ENCODE measurements at places on chromosomes 7 and 10.

DNA sequence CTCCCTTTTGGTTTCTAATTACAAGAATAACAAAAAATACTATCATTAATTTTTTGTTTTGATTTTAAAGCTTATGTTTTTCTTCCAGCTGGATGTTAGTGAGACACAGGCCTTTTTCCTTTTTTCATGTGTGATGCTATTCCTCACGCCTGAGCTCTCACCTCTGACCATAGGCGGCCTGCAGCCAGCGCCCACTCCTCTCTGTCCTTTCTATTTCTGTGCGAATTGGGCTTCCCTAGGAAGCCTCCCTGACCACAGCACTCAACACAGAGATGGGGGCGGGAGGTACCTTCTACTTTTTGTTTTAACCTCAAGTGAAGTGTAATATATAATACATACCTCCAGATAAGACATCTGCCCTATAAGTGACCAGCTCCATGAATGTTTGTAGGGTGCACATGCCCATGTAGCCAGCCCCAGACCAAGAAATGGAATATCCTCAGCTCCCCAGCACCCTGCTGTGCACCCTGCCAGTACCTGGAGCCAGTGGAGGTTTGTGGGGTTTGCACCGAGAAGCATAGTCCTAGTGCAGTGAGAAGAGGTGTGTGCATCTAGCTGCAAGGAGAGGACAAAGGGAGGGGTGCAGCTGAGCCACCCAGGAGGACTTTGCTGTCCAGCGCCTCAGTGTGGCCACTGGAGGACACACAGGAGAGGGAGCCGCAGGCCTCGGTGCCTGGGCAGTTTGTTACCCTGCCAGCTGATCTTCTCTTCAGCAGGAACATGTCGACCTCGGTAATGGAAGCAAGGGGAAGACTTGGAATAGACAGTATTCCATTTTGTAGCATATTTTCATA lies 38.5 kb downstream of the BNIP3 start:
- no peak for DNase-seq

GRCh38 chr10:50798297-50798696 lies 58.6 kb downstream of the ASAH2B start:
- DNase-seq: no peak

- DNase-seq: no peak
Measured at GRCh38 chr7:55520426-55521140, 51.7 kb downstream of the VOPP1 start.

DNA sequence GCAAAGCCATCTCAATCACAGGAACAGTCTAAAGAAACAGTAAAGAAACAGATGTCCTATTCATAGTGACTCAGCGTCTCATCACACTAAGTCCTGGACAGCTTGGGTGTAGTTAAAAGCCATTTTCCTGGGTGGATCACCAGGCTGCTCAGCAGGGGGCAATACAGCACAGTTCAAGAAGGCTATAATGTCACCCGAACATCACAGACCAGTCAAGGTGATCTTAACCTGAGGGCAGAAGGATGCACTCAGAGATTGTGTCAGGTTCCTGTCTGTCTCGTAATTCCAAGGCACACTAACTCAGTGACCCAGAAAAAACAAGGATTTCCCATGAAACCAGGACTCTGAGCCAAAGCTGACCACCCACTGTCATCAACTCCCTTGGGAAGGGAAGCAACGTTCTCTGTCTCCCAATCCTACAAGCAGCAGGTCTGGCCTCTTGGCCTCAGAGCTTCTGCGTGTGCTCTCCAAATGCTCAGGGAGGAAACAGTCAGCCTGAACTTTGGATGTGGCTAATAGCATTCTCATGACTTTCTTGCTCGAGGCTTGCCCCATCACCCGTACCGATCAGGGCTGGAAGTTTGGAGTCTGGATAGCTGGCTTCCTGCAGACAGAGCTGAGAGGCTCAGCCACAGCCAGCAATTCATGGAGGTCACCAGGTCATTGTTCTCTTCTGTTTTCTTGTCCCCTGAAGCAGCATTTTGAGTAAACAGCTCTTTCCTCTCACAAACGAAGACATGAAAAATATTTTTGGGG lies 90.4 kb upstream of the FAM171A1 start:
- DNase-seq: no peak

DNA sequence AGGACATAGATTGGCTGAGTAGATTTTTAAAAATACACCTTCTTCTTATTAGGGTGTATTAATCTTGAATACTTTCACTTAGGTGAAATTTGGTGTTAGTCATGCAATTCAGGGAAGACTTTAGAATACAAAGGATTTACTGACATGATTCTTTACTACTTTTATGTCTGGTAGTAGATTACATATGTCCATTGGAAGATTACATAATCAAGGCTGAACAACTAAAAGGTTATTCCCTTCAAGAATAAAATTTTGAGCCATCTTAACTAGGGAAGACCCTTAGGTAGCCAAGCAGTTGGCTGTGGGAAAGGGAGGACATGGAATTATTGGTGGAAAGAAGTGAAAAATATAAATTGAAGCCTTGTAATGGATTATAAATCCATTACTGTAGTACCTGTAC lies 165.0 kb downstream of the ITGB1 start:
- DNase-seq: no peak

DNA sequence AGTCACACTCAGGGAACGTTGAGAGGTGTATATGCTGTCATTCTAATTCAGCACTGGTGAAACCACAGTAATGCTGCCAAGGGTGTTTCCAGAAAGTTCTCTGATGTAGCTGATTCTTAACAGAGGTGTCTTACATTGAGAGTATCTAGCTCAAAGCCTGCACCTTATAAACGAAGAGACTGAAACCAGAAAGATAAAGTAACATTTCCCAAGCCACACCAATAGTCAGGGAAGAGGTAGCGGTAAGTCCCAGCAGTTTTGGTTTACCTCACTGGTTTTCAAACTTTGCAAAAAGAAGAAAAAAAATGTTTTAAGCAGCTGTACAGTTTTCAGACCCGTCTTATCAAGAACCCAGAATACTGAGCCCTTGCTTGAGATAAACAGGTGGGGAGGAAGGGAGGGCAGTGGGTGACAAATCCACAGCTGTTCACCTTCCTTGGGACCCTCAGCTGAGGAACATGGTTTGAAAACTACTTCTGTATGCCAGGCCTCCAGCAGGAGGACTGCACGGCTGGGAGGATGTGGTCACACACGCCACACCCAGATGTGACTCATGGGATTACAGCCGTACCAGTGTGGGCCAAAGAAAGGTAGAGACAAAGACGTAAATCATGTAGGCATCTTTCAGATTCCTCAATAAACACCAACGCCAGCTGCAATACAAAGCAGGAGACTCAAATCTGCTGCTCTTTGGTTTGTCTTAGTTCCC lies 63.9 kb upstream of the GSDME start:
- DNase-seq: peak; percentile 73

DNA sequence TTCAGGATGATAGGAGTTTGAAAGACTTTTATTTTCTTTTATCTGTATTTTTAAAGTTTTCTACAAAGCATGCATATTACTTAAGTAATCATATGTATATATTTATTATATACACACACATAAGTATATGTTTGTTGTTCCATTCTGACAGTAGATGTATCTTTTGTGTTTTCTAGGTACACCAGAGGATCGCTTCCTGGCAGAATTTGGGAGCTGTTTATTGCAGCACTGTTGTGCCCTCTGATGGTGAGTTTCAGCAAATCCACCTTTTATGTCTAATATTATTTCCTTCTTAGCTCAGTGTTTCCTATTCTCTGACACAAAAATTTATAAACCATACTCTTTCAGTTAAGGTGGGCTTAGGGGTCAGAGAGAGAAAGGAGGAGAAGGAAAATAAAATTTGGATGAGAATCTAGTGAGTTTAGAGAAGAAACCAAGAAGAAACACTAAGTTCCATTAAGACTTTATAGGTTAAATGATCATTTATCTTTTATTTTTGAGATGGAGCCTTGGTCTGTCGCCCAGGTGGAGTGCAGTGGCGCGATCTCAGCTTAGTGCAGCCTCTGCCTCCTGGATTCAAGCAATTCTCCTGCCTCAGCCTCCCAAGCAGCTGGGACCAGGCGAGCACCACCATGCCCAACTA lies 59.2 kb upstream of the OIT3 start:
- DNase-seq: peak; percentile 21

GRCh38 chr7:74455291-74455804 lies 1.6 kb downstream of the GTF2IRD1 start:
- no peak for DNase-seq

- DNase-seq: no peak
Measured at GRCh38 chr7:138705167-138705566, 4.0 kb upstream of the SVOPL start.

DNA sequence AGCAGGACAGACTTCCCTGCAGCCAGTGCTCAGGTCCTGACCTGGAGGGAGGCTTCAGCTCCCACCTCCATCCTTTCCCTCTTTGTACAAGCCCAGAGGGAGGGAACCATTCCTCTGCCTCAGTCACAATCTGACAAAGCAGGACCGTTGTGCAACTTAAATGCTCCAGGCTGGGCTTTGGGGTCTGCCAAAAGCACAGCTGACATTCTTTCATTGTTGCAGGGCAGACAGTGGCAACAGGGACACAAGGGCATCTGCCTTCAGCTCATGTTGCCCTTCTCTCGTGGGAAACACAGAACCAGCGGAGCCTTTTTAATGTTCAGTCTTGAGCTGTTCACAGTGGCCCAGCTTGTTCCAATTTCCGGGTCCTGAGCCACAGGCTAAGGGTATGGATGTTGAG lies 155.7 kb upstream of the TNS3 start:
- DNase-seq: no peak

DNA sequence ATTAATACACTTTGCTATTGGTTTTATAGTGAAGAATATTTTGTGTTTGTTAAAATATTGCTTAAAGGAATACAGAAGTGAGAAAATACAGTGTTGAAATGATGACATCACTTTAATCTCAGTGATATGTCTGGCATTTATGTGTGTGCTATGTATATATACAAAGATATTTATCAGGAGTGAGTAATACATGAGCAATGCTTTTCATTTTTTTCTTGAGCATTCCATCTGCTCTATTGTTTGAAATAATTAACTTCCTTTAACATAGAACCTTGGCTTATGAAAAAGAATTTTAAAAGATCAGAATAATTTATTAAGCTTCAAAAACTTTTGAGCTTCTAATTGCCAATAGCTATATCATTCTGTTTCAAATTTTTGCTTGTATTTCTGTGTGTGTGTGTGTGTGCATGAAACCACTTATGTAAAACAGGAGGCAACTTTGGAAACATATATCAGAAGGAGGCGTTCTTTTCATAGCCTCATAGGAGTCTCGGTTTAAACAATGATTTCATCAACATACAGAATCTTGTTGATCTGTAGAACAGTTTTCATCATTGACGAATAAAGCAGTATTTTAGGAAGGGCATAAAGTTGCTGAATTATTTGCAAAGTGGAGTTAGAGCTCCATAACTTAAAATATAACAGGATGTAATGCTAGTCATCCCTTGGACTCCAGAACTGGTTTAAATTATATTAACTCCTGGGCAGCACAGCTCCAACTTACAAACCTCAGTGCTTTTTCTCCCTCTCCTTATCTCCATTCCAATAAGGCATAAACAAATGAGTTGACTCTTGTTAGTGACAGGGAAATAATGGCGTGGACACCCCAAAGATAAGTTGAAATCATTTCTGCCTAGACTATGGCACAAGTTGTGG lies 228.4 kb upstream of the DGKB start:
- no peak for DNase-seq

DNA sequence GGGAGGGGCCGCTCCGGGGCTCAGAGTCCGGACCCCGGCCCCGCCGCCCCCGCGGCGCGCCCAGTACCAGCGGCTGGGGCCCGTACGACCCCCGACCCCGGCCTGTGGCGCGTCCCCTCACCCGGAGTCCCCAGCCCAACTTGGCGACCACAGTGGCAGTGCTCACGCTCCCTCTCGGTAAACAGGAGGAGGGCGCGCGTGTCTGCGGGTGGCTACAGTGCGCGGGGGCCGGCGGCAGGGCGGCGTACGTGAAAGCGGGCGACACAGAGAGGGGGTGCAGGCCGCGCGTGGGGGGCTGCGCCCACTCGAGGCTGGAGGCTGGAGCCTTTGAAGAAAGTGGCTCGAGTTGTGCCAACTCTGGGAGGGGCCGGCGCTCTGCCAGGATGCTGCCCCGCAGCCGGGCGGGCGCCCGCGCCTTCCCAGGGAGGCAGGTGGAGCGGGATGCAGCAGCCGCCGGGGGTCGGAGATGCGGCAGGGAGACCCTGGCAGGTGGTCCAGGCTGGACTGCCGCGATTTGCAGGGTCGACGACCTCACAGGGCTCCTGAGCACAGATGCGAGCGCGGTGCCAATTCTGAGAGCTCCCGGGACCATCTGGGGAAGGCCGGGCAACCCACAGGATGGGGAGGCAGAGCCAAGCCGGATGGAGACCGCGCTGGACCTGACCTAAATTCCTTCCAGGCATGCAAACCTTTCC lies 655 bp downstream of the PTPRE start:
- DNase-seq: no peak

- DNase-seq: no peak
Measured at GRCh38 chr7:40474790-40475680, 340.2 kb downstream of the SUGCT start.

DNA sequence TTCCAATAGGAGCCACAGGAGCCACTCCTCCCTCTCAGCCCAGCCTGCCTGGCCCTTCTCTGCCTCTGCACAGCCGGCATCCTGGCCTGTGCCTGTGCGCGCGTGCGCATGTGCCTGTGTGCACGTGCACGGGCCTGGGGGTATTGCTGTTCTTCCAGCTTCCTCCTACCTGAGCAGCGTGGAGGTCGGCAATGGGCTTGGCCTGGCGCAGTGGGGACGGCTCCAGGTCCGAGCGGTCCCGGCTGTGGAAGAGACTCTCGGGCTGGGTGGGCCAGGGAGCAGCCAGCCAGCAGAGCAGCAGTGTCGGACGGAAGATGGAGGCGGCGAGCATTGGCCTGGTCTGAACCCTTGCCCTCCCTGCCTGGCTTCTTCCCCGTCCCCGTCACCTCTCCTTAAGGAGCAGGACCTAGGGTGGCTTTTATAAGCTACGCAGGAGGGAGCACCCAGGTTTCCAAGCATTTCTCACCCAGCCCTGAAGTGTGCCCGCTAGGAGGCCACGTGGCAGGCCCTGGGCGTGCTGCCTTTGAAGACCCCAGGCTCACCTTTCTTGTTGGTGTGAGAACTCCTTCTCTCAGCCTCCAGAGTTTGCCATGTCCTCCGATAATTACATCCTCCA lies at the start of gene MMP21:
MMP21 (minus strand) TSS at position 331 of the 616 bp plus-strand sequence; CDS start at position 331, 0 bp downstream.
- DNase-seq: no peak

- no peak for DNase-seq
Measured at GRCh38 chr7:72309476-72309875, 102.7 kb downstream of the CALN1 start.

GRCh38 chr10:33252794-33253203 lies 81.7 kb downstream of the NRP1 start:
- DNase-seq: no peak

DNA sequence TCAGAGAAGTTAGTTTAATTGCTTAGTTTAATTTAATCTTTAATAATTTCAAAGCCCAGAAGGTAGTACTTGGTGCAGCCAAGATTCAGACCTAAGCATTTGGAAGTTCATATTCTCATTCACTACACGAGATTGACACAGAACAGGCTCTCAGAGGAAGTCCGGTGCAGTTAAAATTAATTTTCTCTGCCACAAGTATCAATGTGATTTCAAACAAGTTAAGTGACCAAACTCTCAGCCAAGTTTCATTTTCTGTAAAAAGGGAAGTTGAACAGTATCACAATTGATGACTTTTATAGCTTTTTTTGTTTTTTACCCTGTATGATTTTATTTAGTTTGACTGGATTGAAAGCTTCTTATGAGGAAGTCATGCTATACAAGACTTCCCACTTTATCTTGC lies 1494.9 kb upstream of the LRRTM3 start:
- no peak for DNase-seq
